Activated T-helper 9 cell treated with anti-CD3 and anti-CD28 coated beads, Interleukin-2, amount 50 U/mL, for 16 hours (primary cell): ENCODE measurements at places on chromosomes 1 and 21.

- no peak for DNase-seq
Measured at GRCh38 chr1:17636612-17637011, 97.1 kb downstream of the ARHGEF10L start.

GRCh38 chr1:80050085-80050484 is 1043.6 kb upstream of the ADGRL4 start:
- no peak for DNase-seq

DNA sequence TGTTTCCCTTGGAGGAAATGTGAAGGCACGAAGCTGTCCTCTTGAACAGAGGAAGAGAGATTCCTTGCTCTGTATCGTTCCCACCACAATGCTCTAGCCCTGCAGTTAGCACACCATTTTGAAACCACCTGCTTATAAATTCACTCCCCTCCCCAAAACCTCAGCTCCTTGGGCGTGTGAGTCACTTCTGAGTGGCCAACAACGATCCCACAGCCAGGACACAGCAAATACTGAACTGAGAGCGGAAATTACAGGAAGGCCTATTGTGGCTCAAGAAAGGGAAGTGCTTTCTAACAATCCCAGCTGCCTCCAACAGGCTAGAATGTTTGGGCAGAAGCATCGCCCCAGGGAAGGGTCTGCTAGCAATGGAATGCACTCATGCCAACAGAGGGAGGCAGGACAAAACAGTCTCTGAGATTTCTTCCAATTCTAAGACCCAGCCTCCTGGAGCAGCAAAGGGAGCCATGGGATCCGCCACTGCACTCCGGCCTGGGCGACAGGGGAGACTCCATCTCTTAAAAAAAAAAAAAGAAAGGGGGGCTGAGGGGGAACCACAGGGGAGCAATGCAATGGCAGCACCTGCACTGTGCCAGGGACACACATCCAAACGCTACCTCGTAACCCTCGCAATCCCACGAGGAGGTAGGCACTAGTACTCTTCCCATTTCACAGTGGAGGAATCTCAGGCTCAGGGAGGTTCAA is 1.9 kb downstream of the TMEM53 start:
- no peak for DNase-seq

GRCh38 chr1:218377143-218377660 is 32.1 kb downstream of the TGFB2 start:
- DNase-seq: peak; percentile 45

DNA sequence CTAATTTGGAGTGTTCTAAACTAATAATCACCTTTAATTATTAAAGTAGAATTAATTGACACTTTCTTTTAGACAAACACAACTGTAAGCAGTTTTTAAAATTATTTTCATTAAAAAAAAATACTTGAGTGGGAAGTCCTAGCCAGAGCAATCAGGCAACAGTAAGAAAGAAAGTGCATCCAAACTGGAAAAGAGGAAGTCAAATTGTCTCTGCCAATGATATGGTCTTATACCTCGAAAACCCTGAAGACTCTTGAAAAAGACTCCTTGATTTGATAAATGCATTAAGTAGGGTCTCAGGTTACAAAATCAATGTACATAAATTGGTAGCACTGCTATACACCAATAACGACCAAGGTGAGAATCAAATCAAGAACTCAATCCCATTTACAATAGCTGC is 83.0 kb upstream of the GADD45A start:
- no peak for DNase-seq

DNA sequence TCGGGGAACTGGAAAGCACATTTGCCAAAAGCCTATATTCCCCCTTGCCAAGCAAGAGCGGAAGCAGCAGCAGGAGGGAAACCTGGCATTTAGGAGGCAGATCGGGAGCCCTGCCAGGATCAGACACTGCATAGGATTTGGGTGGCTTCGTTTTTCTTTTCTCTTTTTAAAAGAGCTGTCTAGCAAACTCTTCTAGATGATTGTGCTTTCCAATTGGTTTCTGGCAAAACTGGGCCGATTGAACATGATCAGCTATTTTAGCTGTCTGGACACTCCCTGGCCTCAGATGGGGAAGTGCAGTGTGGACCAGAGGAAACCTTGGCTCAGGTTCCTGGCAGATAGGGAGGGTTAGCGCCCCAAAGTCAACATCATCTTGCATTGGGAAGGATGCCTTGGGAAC is 414.0 kb upstream of the KAZN start:
- no peak for DNase-seq

DNA sequence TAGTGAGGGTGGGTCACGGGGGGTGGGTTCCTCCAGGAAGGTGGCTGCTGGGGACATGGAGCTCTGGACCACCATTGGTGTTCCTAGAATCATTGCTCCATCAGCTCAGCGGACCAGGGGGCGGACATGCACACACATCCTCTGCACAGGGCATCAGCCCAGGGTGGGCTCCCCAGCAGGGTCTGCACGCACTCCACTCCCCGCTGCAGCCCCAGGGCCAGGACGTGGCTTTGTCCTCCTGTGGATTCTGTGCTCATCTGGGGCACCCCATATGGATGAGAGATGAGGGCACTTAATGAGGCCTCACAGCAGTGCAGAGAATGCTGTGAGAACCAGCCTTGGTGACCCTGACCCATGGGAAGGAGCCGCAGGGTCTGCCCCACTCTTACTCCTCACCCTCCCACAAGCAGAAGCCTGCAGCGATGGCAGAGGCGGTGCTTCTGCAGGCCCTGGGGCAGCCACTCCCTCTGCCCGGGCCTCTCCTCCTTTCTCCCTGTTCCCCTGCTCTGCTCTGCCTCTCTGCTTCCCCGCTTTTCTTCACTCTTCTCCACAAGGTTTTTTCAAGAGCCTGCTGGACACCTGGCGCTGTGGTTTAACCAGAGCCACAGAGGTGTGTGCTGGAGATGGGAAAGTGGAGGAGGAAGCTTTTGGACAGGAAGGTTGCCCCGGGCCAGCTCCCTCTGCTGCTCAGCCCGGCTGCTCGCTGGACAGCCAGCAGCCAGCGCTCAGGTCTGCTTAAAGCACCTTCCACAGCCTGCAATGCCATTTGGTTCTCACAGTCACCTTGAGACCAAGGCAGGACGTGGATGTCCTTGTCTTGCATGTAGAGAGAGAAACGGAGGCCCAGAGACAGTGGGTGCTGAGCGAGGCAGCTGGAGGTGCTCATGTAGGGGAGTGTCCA is 26.3 kb upstream of the PCBP3 start:
- DNase-seq: no peak

- DNase-seq: no peak
Measured at GRCh38 chr1:66033781-66034180, 241.1 kb downstream of the PDE4B start.
